Stimulated activated CD8-positive, alpha-beta memory T cell treated with anti-CD3 and anti-CD28 coated beads, Interleukin-2, amount 100 ng/mL, for 1 hour (primary cell): ENCODE measurements at places on chromosomes 13 and 19.

DNA sequence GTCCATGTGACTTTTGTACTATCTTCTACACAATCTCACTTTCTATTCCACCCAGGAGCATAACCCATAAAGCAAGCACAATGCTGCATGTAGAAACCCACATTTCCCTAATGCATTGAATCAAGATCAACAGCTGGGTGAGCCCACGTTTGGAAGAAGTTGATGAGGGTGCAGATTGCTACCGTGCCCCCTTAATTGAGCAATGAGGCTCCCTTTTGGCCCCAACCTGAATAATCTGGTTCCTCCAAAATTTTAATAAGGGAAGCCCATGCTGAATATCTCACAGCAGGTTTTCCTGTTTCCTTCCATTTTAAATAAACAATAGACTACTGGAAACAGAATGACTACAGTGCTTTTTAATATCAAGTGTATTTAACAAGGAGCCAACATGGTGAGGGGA, 403.6 kb upstream of the SGCG start:
- no peak for DNase-seq

GRCh38 chr13:102333320-102334198, 68.3 kb downstream of the FGF14 start:
- no peak for DNase-seq

DNA sequence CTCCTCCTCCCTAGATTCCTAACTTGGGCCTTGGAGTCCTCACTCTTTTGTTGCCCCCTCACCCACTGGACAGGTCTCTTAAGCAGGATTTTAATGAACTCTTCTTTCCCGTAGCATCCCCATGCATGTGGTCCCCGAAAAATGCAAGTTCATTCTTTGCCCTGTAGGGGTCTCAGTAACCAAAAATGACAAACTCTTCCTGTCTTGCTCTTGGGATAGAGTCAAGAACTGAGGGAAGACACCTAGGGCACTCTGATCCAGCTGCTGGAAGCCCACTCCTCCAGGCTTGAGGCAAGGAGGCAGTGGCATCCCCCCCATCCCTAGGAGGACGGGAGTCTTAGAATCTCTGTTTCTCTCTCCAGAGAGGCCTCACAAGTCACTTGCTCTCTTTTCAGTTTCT, 987.0 kb downstream of the DIAPH3 start:
- no peak for DNase-seq

DNA sequence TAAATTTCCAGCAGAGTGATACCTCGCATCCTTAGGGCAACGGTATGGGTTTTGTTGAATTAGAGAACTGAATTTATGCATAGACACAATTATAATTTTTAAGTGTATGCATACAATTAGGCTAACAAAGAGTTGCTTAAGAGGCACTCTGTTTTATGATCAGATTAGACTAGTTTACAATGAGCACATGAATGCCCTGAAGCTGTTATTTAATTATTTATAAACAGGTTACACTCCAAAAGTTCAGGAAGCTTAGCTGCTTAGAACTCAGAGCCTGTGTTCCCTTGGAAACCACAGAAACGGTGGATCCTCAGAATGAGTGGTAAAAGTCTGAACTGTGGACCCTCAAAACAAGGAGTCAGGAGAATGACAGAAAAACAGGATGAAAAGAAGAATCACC, 72.5 kb upstream of the FBXL3 start:
- DNase-seq, result no peak

GRCh38 chr13:78608252-78608687, 4.9 kb upstream of the POU4F1 start:
- DNase-seq, result no peak

GRCh38 chr13:83987394-83987793, 105.1 kb upstream of the SLITRK1 start:
- no peak for DNase-seq

DNA sequence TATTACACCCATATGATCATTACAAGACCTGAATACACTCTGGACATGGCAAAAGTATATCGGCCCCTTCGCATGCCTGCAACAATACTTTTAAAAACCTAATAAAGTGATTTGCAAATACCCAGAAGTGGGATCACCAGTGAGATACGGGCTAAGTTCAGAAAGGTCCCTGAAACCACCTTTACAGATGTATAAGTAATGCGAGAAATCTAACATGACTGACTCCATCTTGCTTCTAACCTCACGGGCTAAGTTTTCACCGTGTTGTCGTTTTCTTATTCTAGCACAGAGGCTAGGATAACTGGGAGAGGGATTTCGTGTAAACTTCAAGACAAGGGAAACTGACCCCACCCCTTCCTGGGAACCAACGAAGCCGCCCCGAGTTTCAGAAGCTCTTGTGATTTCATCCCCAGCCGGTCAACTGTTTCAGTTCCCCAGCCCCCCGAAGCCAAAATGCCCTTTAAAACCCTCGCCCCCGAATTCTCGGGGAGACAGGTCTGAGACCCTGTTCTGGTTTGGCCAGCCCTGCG, 703 bp downstream of the NEK3 start:
- no peak for DNase-seq

DNA sequence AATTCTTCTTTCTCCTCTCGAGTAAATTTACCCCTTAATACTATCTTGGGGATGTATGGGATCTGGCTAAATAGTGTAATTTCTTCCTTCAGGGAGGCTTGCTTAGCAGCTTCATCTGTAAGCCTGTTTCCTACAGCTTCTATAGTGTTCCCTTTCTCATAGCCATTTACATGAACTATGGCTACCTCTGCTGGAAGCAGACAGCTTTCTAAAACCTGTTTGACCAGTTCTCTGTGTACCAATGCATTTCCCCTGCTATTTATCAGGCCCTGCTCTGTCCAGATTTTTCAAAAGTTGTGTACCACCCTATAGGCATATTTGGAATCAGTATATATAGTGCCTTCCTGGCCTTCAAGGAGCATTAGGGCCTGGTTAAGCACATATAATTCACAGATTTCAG, 113.6 kb upstream of the PCDH9 start:
- DNase-seq, result no peak

DNA sequence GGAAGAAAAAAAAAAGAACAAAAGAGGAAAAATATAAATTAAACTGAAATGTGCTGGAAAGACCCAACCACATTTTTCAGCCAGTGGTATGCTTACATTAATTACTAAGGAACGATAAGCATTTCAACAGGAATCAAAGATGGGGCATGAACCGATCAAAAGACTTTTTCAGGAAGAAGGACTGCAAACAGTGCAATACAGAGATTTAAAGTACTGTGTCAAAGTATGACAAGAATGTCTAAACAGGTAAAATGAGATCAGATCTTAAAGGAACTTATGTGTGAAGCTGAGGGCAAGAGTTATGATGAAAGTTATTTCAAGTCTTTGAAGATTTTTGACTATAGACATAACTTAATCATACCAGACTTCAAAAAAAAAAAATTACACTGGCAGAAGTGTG, 1761.8 kb downstream of the SLITRK5 start:
- no peak for DNase-seq

DNA sequence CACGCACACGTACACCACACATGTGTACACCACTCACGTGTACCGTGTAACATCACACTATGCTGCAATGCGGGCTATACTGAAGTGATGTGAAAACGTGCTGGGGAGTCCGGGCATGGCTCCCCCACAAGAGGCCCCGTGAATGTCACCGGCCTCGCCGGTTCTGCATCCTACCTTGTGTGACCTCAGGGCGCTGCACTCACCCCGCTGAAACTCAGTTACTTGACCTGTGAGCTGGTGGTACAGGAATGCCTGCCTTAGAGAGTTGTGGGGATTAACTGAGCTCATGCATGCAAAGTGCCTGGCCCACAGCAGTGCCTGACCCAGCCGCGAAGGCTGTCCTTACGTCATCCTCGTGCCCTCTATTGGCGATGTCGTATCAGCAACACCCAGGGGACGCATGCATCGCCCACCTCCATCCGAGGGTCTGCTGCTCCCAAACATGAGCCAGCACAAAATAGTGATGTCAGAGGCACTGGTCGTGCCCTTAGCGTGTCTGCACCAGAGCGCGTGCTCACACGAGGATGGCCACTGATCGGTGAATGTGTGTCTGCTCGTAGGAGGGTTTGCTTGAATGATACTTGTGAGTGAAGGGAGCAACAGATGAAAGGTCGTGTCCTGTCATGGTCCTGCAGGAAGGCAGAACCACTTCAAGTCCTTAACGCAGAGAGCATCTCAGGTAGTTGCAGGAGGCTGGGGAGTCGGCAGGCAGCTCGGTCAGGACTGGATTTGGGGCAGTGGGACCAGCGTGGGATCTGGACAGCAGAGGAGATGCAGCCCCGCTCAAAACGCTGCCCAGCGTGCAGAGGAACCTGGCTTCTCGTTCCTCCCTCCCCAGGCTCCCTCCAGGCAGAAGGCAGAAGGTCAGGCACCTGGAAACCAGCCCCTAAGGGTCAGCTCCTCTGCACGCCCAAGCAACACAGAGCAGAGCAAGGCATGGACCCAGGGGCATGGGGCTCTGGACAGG, 126.2 kb upstream of the SPACA7 start:
- no peak for DNase-seq

- no peak for DNase-seq
Observed at GRCh38 chr19:17214508-17215126, 540 bp upstream of the USE1 start.

- DNase-seq, result no peak
Observed at GRCh38 chr19:10407096-10407495, 3.8 kb upstream of the CDC37 start.
